ENCODE measurements at places on chromosomes 12 and 14. TPM values are rescaled to one million over a fixed set of nuclear protein-coding genes. Genes with fewer than 3 reads are reported as not detected.

- DNase-seq, result no peak
Measured at GRCh38 chr12:118493962-118494361, 117.6 kb downstream of the SUDS3 start.

- no peak for DNase-seq
Measured at GRCh38 chr12:53333845-53334244, 2.3 kb downstream of the SP7 start.

DNA sequence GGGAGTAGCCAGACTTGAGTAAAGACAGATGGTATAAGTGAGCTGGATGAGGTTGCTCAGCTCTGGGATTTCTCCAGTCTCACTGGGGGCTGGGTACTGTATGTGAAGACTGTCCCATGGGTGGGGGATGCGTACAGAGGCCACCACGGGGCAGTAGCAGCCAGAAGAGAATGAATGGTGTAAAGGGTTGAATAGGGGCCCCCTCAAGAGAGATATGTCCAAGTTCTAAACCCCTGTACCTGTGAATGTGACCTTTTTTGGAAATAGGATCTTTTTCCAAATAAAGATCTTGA is 21.8 kb upstream of the BCDIN3D start:
- DNase-seq, result no peak

DNA sequence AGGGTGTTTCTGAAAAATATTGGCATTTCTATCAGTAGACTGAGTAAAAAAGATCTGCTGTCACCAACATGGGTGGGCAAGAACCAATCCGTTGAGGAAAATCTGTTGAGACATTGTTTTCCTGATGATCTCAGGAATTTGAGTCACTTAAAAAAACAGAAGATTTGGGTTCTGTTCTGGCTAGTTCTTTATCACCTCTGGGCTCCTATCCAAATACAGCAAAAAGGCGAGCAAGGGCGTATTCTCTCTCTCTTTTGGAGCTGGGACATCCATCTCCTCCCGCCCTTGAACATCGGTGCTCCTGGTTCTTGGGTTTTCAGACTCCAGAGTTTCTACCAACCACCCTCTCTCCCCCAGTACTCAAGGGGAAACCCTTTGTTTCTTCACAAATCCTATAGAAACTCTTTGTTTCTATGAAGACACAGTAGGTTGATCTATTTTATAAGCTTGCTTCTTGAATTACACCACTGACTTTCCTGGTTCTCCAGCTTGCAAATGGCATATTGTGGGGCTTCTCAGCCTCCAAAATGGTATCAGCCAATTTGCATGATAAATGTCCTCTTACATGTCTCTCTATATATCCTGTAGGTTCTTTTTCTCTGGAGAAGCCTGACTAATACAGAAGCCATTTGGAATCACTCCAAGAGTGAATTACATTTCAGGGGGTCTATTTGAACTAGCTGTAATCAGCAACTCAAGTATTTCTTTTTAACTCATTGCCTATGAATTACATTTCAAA is 263.9 kb upstream of the TMTC1 start:
- DNase-seq, result no peak

GRCh38 chr12:54404061-54405004 is 14.7 kb downstream of the ITGA5 start:
- no peak for DNase-seq

DCN gene
- total RNA-seq, result 3,503 TPM

REC8 gene
- total RNA-seq, result 5.8 TPM

TUBA1A gene
- 645 TPM for total RNA-seq

NPFF gene
- total RNA-seq, result not detected

ZFHX2 gene
- 0.32 TPM for total RNA-seq

IAPP gene
- total RNA-seq, result not detected
